Ovary (tissue), 10 donors: ENCODE measurements at places on chromosomes 5 and 9.

GRCh38 chr5:177440990-177441780, 5.4 kb upstream of the PRR7 start:
- DNase-seq, result no peak

- no peak for DNase-seq
Measured at GRCh38 chr5:62538017-62538942, 40.3 kb upstream of the LRRC70 start.

GRCh38 chr9:81886665-81887064, 41.6 kb upstream of the SPATA31D4 start:
- DNase-seq, result no peak

DNA sequence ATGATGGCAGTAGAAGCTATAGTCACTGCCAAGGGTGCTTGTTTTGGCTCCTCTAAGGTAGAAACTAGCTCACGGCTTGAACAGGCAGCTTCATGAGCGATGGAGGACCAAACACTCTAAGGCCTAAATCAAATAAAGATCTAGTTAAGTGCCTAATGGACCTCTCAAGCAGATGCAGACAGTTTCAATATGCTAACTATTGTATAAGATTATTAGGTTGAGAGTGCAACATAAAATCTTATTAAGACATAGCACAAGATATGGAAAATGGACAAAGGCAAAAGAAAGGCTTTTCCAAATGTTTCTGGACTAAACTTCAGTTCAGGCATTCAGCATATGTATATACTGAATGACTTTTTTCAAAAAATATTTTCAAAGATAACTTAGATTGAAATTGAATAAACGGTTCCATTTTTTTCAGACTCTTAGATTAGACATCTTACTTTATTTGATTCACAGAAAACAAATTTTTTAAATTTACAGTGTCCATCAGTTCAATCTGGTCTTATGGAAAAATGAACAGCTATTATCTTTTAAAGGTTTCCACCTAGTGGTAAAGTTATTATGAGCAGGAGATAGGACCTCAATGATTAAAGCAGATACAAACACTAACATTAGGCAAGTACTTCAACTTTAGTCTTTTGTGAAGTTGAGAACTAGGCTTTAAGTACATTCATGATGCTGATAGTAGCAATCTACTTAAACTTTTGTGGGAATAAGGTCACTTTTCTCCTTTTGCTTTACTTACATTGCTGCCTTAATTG, 1167.7 kb downstream of the MAT2B start:
- no peak for DNase-seq

- DNase-seq, result no peak
Measured at GRCh38 chr5:141783005-141783946, 94.9 kb downstream of the PCDH1 start.

DNA sequence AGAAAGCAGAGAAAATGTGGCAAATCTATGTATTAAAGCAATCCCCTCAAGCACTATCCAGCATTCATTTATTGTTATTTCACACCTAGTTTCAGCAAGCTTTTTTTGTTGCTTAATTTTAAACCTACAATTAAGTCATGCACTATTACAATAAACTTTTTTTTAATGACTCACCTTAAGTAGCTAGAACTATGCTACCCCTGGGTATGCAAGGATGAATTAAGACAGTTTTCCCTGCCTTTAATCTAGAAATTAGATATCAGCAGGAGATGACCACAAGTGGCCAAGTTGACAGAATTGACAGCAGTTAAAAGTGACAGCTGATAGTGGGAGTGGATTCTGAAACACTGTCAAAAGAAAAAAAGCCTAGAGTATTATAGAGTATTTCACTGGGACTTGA, 20.0 kb downstream of the ITGA1 start:
- DNase-seq, result no peak

DNA sequence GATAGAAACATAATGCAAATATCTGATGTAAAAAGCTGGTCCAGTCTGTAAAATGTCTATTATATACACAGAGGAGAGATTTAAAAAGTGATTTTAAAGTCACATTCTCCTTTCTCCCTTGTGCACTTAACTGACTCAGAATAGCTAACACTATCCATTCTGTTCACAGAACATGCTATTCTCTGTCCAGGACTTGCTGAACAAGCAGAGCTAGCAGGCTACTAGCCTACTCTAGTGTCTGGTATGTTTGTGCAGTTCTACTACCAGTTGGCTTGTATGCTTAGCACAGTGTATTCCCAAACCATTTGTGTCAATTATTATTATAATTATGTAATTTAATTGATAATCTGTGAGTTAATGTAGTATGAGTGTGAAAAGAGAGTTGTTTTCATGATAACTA, 161.7 kb upstream of the NUDT12 start:
- no peak for DNase-seq

DNA sequence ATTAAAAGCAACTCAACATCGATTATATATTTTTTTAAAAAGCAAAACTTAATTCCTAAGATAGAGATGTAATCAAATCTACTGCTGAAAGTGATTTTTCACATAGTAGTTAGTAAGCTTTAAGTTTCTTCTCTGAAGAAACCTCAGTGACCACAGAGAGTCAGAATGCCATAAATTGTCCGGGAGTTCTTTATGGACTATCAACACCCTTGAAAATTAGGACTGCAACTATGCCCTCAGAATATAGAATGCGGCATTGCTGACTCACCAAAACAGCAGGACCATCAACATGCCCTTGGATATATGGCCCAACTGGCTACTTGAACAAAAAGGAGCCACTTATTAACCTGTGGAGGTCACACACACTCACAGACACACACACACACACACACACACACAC, 228.9 kb upstream of the SNX2 start:
- DNase-seq, result no peak

DNA sequence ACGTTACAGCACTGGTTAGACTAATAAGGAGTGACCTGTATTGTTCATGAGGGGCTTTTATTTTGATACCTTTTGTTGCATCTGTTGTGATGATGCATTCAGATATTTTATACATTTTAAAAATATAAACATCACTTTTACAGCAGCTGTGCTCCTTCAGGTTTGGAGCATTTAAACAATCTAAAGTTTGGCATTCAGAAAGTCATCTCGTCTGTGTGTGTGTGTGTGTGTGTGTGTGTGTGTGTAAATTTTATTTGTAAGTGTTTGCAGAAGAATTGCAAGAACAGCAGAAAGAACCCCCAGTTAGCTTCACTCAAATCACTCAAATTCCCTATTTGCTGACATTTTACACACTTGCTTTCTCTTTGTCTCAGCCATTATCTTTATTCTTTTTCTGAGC, 87.4 kb downstream of the ERCC6L2 start:
- DNase-seq, result no peak

- no peak for DNase-seq
Measured at GRCh38 chr9:137068539-137069507, 1.5 kb downstream of the SAPCD2 start.

- DNase-seq, result no peak
Measured at GRCh38 chr9:119818726-119819435, 449.6 kb upstream of the BRINP1 start.

DNA sequence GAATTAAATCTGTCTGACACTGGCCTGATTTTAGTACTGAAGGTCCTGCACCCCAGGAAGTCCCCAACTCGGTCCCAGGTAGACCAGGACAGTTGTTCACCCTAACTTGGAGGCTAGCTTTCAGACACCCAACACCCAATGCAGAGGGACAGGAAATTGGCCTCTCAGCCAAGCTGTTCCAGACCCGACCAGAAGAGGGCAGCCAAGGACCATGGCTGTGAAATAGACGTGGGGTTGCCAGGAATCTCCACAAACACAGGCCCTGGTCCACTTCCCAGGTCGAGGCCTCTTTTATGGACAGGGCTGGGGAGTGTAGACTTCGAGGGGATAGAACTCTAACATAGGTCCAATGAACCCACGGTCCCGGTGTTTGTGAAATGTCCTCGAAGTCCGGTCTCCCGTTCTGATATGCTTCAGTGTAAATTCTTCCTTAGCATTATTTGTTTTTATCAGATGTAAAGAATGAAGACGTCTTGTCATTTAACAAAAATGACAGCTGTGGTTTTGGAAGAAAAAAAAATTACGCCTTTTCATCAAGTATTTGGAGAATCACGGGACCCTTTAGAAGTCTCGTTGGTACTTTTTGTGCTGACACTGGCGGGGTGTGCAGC, 260.3 kb upstream of the ADAMTS16 start:
- peak; percentile 94 for DNase-seq

DNA sequence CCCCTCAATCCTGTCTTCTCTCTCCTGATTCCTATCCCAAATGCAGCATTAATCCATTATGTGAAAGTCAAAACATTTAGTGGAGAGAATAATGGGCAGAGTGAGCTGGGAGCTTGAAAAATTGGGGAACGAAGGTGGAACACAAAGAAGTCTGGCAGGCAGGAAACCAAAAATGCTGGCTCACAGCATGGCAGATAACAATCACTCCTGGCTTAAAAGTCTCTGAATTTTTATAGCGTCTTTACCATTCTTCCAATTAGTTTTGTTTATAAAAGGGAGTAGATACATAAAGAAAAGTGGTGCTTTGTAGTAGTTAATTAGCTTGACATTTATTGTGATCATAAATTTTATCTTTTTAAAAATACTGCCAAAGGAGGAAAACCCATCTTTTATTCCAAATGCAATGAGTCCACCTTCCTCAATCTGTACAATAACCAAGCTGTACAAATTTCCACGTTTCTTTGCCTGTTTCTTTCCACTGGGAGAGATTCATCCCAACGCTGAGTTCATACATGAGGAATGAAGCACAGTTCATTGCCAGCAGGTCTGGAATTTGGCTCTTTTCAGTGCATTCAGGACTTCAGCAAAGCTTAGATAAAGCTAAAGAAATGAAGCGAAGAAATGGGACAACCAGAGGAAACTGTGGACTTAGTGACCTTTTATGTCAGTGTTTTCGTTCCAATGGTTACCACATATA, 174.7 kb downstream of the HMHB1 start:
- no peak for DNase-seq

- DNase-seq, result no peak
Measured at GRCh38 chr5:134079748-134080581, 34.5 kb upstream of the TCF7 start.

- no peak for DNase-seq
Measured at GRCh38 chr5:139687656-139688055, 39.5 kb downstream of the CXXC5 start.

DNA sequence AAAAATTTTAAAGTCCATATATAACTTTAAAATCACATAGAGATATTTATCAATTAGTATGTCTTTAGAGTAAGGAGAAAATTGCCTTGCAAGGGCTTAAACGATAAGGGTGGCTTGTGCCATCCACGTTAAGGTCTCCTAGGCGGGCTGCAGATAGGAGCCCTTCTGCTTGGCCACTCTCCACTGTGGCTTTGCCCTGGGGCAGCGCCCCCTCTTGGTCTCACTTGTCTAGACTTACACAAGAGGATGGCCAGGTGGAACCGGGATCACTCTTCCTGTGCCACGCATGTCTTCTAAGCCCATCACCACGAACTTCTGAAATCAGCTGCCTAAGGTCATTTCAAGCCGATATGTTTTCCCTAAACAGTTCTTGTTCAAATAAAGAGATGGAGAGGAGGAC, 2.9 kb downstream of the FPGS start:
- DNase-seq, result no peak

DNA sequence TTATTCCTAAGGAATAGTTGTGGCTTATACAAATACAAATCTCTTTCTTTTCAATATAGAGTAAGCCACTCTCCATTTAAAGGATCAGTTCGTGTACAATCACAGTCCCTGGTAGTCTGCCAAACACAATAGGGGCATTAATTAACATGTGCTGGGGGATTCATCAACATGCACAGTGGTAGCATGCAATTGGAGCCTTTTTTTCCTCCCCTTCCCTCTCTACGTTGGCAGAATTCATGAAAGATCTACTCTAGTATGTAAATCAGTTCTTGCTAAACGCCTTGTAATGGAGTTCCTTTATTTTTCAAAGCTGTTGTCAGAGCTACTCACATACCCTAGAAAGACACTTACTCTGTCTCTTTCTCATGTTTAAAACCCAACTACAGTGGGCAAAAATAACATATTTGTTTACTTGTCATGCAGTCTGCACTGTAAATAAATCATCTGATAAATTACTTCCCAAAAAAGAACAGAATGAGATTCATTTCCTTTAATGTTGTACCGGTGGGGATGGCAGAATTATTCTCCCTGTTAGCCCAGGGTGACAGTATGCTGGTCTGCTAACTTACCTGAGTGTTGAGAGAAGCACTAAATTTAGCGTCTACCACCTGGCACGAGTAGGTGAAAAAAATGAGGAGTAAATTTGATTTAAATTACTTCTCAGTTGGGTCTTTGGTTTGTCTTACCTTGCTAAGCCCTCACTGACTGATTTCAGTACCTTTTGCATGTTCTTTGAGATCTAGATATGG, 341.5 kb upstream of the CCNH start:
- no peak for DNase-seq

- no peak for DNase-seq
Measured at GRCh38 chr5:127994087-127994660, 89.4 kb upstream of the SLC12A2 start.

DNA sequence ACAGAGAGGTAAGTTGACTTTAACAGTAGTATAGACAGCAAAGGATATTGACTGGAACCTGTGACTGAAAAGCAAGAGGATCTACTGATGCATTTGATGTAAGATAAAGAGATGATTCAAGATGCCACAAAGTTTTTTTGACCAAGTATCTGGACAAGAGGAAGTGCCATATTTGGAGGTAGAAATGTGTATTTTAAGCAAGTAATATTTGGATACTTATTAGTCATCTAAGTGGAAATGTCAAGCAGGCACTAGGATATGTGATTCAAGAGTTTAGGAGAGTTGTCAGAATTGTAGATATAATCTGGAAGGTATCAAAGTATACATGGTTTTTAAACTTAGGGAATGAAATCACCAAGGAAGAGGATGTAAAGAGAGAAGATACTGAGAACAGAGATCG, 686.1 kb upstream of the CHD1 start:
- no peak for DNase-seq

GRCh38 chr9:7287986-7288385, 511.6 kb downstream of the DMAC1 start:
- DNase-seq, result no peak

DNA sequence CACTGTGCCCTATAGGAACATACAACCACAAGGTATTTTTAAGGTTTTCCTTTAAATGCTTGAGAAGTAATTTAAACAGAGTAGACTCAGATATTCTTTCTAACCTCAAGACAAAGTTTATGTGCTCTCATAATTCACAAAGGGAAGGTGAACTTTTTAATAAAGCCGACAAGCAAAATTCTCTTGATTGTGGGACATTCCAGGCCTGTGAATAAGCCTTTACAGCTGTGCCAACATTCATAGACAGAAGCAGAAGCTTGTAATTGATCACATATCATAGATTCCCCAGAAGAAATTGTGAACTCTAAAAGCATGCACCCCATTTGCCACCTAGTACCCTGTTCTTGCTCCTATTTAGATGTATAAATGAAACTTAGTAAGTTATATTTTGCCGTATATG, 1107.8 kb upstream of the SEMA6A start:
- no peak for DNase-seq

DNA sequence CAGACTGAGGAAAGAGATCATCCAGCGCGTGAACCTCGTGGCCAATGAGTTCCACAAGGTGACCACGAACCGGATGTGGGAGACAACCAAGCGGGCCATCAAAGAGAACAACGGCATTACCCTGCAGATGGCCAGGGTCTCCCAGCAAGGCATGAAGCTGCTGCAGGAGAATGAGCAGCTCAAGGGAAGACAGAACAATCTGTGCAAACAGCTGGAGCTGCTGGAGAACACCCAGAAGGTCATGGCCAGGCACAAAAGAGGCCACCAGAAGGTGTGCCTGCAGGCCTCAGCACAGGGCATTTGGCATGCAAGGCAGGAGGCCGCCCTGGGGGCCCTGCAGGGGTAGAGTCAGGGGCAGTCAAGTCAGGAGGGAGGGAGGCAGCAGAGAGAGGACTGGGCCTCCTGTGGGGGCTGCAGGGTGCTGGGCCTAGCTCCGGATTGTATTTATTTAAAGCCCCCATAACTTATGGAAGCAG, 4.2 kb downstream of the PTRH1 start:
- no peak for DNase-seq

GRCh38 chr5:179131886-179132585, 71.9 kb downstream of the ZNF354C start:
- no peak for DNase-seq
